ENCODE measurements at places on chromosomes 12 and 14.

DNA sequence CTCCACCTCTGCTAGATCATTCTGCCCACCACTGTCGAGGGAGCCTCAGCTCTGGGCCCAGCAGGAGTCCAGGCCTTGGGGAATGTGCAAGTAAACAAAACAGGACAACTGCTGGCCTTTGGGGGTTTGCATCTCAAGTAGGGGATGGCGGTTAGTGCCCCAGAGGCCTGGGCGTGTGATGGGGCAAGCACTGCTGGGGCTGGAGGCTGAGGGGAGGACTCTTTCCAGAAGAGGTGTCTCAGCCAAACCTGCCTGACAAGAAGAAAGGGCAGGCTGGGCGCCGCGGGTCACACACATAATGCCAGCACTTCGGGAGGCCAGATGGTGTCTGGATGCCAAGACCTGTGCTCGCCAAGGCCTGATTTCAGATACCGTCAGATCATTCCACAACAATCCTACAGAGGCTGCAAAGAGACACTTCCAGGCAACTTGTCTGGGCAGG is 8.6 kb upstream of the ALDH2 start:
- DNase-seq = no peak

GRCh38 chr12:13024531-13024916 is 19.7 kb upstream of the FAM234B start:
- DNase-seq = no peak

DNA sequence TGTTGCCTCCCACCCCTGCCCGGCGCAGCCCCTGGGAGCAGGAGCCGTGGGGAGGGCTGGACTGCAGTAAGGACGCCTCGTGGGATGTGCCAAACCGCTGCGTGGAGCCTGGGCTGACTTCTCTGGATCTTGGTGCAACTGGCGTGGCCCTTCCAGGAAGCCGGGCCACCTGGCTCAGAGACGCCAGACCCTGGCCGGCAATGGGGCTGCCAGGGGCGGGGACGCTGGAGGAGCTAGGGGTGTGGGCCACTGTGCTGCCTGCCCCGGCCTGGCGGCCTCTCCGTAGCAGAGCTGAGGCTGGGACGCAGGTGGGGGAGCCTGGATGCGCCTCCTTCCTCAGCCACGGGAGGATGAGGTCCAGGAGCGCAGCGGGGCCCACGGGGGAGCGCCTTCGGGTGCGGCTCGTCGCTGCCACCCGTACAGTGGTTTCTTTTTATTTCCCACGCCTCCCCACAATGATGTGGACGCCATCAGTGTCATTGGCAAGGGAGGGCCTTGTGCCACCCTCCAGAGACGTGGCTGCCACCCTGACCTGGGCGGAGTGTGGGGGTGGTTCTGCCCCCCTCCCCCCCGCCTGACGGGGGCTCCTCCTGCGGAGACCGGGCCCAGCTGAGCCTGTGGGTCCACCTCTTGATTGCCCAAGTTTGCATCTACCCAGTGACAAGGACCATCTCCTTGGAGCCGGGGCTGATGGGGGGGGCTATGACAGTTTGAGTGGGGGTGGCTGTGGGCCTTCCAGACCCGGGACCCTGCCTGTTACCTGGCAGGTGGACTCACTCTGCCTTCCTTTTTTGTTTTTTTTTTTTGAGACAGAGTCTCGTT is 11.3 kb downstream of the DDX51 start:
- DNase-seq = no peak

DNA sequence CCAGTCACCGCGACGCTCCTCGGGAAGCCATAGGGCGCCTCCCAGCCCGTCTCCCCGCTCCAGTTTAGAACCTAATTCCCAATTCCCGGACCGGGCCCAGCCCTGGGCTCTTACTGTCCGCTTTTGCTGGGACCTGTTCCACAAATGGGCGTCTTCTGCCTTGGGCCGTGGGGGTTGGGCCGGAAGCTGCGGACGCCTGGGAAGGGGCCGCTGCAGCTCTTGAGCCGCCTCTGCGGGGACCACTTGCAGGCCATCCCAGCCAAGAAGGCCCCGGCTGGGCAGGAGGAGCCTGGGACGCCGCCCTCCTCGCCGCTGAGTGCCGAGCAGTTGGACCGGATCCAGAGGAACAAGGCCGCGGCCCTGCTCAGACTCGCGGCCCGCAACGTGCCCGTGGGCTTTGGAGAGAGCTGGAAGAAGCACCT is 797 bp downstream of the UNG start:
- no peak for DNase-seq

- DNase-seq = no peak
Measured at GRCh38 chr14:58547649-58548048, 90.1 kb upstream of the DACT1 start.

GRCh38 chr14:42353315-42353714 is 746.6 kb downstream of the LRFN5 start:
- DNase-seq = no peak

GRCh38 chr12:56998981-56999380 is 7.4 kb downstream of the ZBTB39 start:
- no peak for DNase-seq

GRCh38 chr14:95356245-95356869 is 36.6 kb upstream of the CLMN start:
- DNase-seq = no peak
